ENCODE measurements at places on chromosomes 5 and 9. TPM values are rescaled to one million over a fixed set of nuclear protein-coding genes. Genes with fewer than 3 reads are reported as not detected.

DNA sequence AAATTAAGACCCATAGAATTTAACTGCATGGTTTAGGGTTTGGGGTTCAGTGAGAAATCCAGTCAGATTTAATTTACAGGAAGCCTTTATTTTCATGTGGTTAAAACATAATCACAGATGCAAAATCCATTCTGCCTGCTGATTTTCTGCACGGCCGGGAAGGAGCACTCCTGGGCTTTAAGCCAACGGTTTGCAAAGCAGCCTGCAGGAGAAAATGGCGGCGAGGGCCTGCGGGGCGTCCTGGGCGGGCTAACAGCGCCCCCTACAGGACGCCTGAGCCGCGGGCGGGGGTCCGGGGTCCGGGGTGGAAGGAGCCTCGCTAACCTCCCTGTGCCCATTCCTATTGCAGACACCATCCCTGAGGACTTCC lies 47.6 kb downstream of the THBS4 start:
- H3K27ac ChIP-seq = peak overlapping the region; percentile 30
- no peaks in the 10 kb centered on the region for H3K27me3 ChIP-seq

- no peaks in the 10 kb centered on the region for H3K27me3 ChIP-seq
- H3K4me1 ChIP-seq = no peaks in the 10 kb centered on the region
- H3K36me3 ChIP-seq = no peaks in the 10 kb centered on the region
Observed at GRCh38 chr5:153147891-153148623, 342.4 kb upstream of the GRIA1 start.

DNA sequence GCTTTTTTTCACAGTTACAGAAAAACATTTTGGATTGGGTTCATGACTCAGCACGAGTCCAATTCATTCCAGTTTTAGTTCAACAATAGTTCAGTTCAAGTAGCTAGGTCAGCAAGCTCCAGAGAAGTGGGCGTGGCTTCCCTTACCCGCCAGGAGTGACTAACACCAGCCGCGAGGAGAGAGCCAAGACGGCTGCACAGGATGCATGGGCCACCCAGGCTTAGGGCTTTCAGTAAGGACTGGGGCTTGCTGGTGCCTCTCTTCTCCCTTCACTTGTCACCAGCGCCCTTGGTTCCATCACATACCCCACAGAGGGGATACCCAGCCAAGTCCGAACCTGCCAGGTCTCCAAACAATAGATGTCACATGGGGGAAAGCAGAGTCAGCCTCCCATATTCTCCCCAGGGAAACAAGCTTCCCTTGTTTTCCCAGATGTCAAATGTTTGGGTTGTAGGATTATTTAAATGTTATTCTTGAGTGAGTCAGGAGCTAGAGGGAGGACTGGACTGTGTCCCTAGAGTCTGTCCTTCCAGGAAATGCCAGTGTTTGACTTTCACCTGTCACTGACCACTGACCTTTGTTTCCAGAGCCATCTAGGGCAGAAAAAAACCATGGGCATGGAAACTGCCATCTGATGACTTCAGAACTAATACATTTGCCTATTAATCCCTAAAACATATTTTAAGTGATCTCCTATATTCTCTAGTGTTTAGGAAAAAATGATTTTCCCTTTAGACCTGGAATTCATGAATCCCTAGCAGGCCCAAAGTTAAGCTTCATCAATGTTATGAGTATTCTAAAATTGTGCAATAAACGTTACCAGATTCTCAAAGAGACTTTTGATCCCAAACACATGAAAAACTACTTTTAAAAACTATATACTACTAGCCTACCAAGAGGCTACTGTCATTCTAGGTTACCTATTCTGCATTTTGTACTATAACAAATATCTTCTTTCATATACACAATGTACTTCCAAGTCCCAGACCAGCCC lies 51.9 kb downstream of the NIPAL4 start:
- H3K27ac ChIP-seq = peak overlapping the region; percentile 8
- H3K27me3 ChIP-seq = no peaks in the 10 kb centered on the region
- no peaks in the 10 kb centered on the region for H3K4me1 ChIP-seq

- H3K4me3 ChIP-seq = no peak overlapping the region
- no peaks in the 10 kb centered on the region for H3K36me3 ChIP-seq
- no peak overlapping the region for H3K27ac ChIP-seq
- H3K27me3 ChIP-seq = no peaks in the 10 kb centered on the region
Observed at GRCh38 chr5:113053511-113053995, 77.0 kb downstream of the DCP2 start.

GRCh38 chr9:113876993-113877368 lies 872 bp downstream of the ZNF618 start:
- no peaks in the 10 kb centered on the region for H3K27me3 ChIP-seq
- no peaks in the 10 kb centered on the region for H3K36me3 ChIP-seq
- no peaks in the 10 kb centered on the region for H3K4me1 ChIP-seq
- no peak for DNase-seq
- peak overlapping the region; percentile 91 for H3K4me3 ChIP-seq
- H3K27ac ChIP-seq = peak overlapping the region; percentile 65

- no peak for DNase-seq
- no peaks in the 10 kb centered on the region for H3K36me3 ChIP-seq
- H3K27ac ChIP-seq = no peak overlapping the region
- no peak overlapping the region for H3K4me3 ChIP-seq
Observed at GRCh38 chr5:103408408-103408807, 149.8 kb downstream of the MACIR start.

GRCh38 chr5:172849606-172850453 lies 15.8 kb downstream of the ERGIC1 start:
- H3K4me3 ChIP-seq = no peak overlapping the region
- H3K4me1 ChIP-seq = peaks cover 21% of the 10 kb centered on the region
- no peaks in the 10 kb centered on the region for H3K36me3 ChIP-seq

- no peak overlapping the region for H3K4me3 ChIP-seq
- no peaks in the 10 kb centered on the region for H3K27me3 ChIP-seq
Observed at GRCh38 chr5:55453211-55453610, 81.6 kb downstream of the PLPP1 start.

GRCh38 chr9:129888293-129889121 lies 53.2 kb downstream of the USP20 start:
- H3K4me1 ChIP-seq = peaks cover 19% of the 10 kb centered on the region
- no peak for DNase-seq
- no peaks in the 10 kb centered on the region for H3K27me3 ChIP-seq
- no peak overlapping the region for H3K4me3 ChIP-seq
- H3K36me3 ChIP-seq = no peaks in the 10 kb centered on the region

GRCh38 chr9:68546596-68547390 lies 6.1 kb upstream of the TMEM252 start:
- no peak for DNase-seq
- H3K36me3 ChIP-seq = no peaks in the 10 kb centered on the region
- H3K27me3 ChIP-seq = no peaks in the 10 kb centered on the region

DNA sequence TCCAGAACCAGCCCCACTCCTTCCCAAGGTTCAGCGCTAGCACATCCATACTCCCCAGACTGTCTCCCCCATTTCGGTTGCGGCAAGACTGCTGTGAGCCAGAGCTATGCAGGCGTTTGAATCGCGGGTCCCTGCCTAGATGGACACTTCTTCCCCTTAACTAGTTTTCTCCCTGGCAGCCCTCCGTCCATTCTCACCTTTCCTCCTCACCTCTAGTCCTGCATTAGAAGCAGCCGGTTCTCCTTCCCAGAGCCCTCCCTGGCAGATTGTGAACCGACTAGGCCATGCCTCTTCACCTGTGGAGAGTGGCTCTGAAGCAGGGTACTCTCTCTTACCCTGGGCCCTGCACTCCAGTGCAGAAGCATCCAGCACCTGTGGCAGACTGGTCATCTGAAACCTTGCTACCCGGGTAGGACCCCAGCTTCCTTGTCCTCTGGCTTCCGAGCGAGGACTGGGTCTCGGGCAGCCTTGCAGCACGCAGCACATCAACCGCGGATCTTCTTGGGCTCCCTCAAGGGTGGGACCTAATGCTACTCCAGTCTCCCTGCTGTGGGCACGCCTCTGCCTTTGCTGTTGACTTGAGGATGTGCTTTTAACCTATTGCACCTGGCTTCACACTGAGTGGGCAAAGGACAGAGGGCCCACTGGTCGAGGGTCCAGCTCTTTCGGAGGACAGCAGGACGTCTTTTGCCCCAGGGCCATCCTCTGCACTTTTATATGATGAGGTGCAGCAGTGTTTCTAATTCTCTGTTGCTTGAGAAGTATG lies 183.6 kb downstream of the AOPEP start:
- peaks cover 13% of the 10 kb centered on the region for H3K4me1 ChIP-seq
- H3K4me3 ChIP-seq = no peak overlapping the region
- H3K27me3 ChIP-seq = no peaks in the 10 kb centered on the region

DNA sequence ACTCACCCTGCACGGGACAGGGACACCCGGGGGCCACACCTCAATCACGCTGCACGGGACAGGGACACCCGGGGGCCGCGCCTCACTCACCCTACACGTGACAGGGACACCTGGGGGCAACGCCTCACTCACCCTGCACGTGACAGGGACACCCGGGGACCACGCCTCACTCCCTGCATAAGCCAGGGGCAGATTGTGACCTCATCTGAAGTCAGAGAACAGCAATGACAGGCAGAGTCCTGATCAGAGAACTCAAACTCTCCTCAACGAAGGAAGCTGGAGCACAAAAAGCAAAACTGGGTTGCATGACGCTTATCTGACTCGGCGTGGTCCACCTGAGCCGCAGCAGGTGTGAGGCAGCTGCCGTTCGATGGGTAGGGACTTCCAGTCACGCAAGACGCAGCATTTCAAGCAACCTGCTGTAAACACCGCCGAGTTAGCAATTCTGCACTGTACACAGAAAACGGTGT lies 3.2 kb downstream of the TERT start:
- H3K4me3 ChIP-seq = no peak overlapping the region
- no peak for DNase-seq
- no peak overlapping the region for H3K27ac ChIP-seq
- H3K27me3 ChIP-seq = peaks cover 18% of the 10 kb centered on the region
- H3K36me3 ChIP-seq = no peaks in the 10 kb centered on the region

DNA sequence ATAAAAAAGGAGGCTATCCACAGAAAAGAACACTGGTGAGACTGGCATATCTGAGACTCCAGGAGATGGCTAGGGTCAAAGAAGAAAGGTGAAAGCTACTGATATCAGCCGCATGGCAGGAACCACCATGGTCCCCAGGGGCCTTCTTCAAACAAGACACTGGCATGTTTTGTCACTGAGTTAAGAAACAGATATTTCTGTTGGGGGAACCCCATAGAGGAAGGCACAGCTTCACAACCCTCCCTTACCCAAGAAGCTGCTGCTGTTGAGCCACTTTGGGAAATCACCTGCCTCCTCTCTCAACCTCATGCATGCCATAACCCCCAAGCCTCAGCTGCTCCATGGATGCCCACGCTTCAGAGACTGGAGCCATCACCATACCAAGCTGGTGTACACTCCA lies 13.3 kb upstream of the BTNL3 start:
- H3K27me3 ChIP-seq = no peaks in the 10 kb centered on the region
- DNase-seq = no peak
- no peaks in the 10 kb centered on the region for H3K4me1 ChIP-seq
- H3K4me3 ChIP-seq = no peak overlapping the region
- H3K36me3 ChIP-seq = no peaks in the 10 kb centered on the region
- H3K27ac ChIP-seq = no peak overlapping the region

DNA sequence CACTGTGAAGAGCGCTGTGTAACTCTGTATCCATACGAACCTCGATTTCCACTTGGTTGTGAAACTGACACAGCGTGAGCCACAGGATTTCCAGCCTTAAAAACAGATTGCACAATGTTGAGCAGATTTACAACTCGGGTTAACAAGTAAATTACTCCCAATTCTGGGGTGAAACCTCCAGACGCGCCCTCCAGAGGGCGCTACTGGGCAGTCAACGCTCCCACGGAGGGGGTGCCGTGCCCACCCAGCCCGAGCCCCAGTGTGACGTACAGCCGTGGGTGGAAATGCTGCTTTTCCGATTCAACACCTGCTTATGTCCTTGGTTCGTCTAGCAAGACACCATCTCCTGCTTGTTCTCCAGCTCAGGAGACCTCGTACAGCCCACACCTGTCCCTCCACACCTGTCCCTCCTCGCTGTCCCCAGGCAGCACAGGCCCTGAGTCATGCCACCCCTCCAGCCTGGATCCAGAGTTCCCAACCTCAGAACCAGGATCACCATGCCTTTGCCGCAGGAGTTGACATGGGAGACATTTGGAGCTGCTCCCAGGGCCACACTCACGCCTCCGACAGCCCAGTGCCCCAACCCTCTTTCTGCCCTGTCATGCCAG lies 34.4 kb upstream of the SLC6A3 start:
- H3K4me3 ChIP-seq = no peak overlapping the region
- no peak overlapping the region for H3K27ac ChIP-seq
- no peak for DNase-seq
- H3K27me3 ChIP-seq = no peaks in the 10 kb centered on the region

GRCh38 chr9:130570208-130570607 lies 9.2 kb upstream of the FUBP3 start:
- no peak overlapping the region for H3K4me3 ChIP-seq
- no peak overlapping the region for H3K27ac ChIP-seq
- no peaks in the 10 kb centered on the region for H3K27me3 ChIP-seq

DNA sequence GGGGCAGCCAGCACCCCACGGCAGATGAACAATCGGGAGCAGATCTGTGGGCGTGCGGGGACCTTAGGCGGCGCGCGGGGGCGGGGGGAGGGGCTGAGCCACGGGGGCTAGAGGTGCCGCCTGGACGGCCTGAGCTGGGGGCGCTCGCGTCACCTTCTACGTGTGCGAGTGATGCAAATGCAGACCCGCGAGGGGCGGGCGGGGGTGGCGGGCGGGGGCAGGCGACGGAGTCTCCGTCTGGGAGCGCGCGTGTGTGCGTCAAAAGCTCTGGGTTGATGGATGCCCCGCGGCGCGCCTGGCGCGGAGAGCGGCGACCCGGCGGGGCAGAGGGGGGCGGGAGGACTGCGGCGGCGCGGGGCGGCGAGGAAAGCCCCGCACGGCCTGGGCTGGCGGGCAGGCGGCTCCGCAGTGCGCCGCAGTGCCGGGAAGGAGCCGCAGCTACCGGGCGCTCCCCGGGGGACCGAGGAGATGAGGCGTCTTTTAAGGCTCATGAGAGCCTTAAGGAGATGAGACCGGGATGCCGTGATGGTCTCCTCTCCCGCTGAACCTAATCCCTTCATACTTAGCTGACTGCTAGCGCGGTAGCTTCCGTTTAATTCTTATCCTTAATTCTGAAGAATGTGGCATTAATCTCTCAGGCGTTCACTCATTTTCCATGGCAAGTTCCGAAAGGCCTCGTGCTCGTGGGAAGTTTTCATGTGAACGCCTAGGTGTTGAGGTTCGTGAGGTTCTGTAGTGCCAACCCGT lies 1.5 kb downstream of the SV2C start:
- H3K4me3 ChIP-seq = no peak overlapping the region
- H3K27ac ChIP-seq = no peak overlapping the region

- H3K36me3 ChIP-seq = no peaks in the 10 kb centered on the region
- DNase-seq = no peak
- H3K27me3 ChIP-seq = no peaks in the 10 kb centered on the region
- H3K4me3 ChIP-seq = no peak overlapping the region
- H3K4me1 ChIP-seq = no peaks in the 10 kb centered on the region
- H3K27ac ChIP-seq = no peak overlapping the region
Observed at GRCh38 chr5:20331826-20332225, 343.8 kb upstream of the CDH18 start.

The ESM1 gene
- not detected for total RNA-seq

The SLC12A7 gene
- 138 TPM for total RNA-seq

The C6 gene
- 3.5 TPM for total RNA-seq

The PCDHGB5 gene
- 7.9 TPM for total RNA-seq
